LNCaP clone FGC (cell line): ENCODE measurements at places on chromosomes 11 and 22.
A peak's percentile ranks its signal among the peaks of the same experiment; 100 is the strongest.

GRCh38 chr11:46378811-46379481 is 2.5 kb upstream of the MDK start:
- no peak for DNase-seq

GRCh38 chr11:117950993-117951961 is 22.1 kb upstream of the TMPRSS13 start:
- DNase-seq, result no peak

GRCh38 chr11:112113539-112114457 is 27.1 kb downstream of the SDHD start:
- peak; percentile 26 for DNase-seq

GRCh38 chr11:131609337-131609736 is 238.9 kb downstream of the NTM start:
- DNase-seq, result no peak
